ENCODE measurements at places on chromosomes 4 and X.

DNA sequence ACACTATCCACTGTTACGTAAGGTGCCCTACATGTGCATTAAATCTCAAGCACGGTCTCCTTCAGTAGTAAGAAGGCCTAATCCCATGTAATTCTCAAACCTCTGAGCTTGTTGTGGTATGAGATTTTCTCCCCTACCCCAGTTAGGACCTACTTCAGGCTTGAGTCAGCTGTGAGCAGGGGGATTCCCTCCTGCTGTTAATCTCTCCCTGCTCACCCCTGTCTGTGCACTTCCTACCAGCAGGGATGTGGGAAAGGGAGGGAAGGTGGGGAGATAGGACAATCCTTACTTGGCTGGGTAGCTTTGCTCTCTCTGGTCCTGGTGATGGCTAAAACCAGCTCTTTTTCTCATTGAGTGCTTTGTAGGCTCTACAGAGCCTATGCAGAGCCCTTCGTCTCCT is 60.8 kb downstream of the PALLD start:
- no peak for DNase-seq

GRCh38 chrX:49712577-49712976 is 16.8 kb upstream of the PAGE1 start:
- no peak for DNase-seq

DNA sequence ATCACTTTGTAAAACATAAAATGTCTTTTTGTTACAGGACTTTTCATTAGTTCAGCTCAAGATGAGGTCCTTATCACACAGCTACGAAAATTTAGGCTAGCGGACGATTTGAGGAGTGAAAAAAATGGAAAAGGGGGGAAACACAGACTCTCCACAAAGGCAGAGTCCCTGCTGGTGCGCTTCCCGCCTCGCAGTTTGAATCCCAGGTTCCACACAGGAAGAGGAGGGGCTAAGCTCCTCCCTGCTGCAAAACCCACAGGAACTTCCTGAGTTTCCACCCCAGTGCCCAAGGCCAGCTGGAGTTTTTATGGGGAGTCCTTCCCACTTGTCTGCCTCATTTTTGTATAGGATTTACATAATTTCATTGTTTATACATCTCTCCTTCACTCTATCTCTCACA is 11.2 kb downstream of the ADAM29 start:
- no peak for DNase-seq

GRCh38 chr4:16893141-16893651 is 5.2 kb downstream of the LDB2 start:
- DNase-seq = no peak

- DNase-seq = no peak
These were observed 38.7 kb upstream of the GYPA start for GRCh38 chr4:144179152-144179739.

- DNase-seq = no peak
These were observed 8.3 kb upstream of the GJB1 start for GRCh38 chrX:71214604-71215337.

DNA sequence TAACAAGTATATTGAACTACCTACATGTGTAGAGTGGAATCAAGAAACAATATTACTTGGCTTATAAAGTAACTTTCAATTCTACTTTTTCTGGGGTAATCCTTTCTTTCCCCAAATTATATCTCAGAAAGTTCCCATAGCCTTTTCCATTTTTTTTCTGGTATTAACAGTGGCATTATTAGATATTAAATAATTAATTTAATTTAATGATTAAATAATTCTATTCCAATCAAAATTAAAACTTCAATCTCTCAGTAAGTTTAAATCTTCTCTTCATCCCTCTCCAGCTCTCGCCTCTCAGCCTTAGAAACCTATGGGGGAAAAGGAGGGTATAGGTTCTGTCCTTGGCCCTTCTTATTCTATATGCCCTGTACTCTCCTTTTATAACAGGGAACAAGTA is 262.4 kb downstream of the INPP4B start:
- no peak for DNase-seq

DNA sequence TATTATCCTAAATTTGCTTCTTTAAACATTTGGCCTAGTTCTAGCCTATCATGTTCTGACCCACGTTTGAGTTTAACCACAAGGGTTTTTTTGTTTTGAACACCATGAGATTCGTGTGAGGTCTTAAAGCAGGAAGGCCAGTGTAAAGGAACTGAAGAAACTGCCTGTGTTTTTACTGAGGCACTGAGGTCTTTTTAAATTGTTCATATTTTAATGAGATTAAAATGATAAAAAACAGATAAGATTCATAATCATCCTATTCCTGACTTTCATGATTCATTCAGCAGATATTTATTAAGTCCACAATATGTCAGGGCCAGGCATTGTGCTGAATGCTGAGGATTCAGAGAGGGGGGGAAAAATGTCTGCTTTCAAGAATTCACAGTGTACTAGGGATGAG is 3.2 kb downstream of the RPS6KA3 start:
- DNase-seq = no peak

DNA sequence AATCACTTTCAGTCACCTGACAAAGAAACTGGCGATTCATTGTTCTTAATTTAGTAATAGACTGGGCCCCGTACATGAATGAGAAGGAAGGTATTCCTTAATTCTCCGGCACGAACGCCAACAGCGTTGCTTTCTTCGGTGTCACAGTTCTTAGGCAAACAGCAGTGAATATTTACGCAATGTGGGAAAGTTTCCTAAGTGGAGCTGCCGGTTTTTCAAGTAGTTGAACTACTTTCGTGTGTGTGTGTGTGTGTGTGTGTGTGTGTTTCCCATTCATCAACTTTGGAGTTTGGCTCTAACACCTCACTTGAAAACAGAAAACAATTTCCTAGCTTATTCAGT is 651 bp downstream of the NXT2 start:
- no peak for DNase-seq

GRCh38 chr4:156476359-156476758 is 495.2 kb downstream of the PDGFC start:
- no peak for DNase-seq
